ENCODE measurements at places on chromosomes 1 and 21.

GRCh38 chr1:170685166-170685565 lies 21.2 kb downstream of the PRRX1 start:
- DNase-seq: no peak

DNA sequence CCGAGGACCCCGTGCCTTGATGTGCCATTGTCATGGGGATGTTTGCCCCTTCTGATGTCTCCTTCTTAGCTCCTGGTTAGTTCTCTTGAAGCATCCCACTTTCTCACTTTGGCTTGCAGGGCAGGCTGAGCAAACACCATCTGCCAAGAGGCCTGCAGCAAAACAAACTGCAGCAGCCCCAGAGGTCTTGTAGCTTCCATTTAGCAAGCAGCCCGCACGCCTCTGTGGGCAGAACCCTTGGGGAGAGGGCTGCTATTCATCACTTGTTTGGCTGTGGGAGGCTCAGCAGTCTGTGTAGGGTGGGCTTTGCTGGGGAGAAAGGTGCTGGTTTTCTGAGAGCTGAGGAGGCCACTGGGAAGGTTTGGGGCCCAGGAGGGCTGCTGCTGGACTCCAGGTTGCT lies 56.7 kb downstream of the KCNC4 start:
- DNase-seq: no peak

DNA sequence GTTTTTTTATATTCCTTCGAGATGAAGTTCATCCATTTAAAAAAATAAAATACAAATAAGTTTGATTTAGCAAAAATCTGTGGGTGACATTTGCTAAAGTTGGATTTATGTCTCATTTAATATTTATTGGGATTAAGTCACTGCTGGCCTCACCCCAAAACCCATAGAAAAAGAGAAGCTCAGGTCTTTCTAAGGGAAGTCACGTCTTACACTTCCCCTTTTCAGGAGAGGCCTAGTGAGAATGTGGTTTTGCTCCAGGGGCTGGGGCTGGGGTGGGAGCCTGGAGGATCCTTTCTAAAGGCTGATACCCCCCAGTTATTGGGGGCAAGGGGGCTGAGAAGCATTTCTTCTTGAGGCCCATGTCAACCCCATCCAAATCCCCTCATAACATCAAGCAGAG lies 300.3 kb downstream of the DSCAM start:
- no peak for DNase-seq

DNA sequence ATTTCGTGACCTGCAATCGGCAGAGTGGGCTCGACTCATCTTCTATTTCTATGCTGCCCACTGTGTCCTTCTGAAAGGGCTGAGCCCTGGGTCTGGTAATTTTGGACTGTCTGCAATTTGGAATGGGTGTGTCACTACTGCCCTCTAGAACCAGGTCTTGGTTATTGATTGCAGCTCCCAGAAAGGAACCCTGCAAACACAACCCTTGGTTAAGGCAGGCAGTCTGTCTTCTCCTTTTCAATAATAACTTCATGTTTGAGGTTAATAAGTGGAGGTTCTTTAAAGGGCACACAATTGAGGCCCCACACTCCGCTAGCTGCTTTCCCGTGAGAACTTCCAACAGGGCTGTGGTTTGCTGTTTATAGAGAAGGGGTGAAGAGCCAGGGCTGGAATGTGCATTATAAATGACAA lies 79.9 kb upstream of the LYST start:
- no peak for DNase-seq

GRCh38 chr1:154760469-154760933 lies 109.6 kb downstream of the KCNN3 start:
- peak; percentile 82 for DNase-seq

DNA sequence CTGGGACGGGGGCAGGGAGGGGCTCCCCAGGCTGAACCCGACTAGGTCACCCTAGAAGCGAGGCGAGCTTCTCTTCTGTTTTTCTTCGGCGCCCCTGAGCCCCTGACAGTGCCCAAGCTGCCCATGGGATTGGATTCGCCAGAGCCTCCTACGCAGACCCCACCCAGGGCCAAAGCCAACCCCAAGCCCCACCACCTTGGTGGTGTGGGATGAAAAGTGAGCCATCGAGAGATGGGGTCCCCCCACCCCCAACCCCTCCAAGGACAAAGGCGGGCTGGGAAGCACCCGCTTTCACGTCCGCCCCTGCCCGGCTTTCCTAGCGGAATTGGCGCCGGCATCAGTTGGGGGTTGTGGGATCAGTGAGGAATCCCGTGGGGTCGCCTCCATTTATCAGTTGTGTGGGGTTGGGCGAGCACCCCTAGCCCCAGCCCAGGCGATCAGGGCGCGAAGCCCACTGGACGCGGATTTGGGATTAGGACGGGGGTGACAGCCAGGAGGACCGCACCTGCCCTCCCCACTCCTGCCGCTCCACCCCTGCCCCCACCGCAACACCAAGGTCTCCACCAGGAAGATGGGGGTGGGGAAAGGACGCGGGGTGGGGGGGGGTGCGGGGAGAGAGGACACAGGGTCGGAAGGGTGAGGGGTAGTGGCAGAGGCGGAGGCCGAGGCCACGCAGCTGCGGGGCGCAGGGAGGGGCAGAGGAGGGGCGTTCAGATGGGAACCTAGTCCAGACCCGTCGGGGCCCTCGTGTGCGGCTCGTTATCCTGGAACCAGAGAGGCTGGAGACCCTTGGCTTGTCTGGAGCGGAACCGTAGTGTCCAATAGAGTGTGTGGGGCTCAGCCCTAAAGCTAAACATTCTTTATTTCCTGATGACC lies 4.4 kb downstream of the TSPEAR start:
- no peak for DNase-seq

- DNase-seq: no peak
These were observed 78.3 kb upstream of the BCL9 start for GRCh38 chr1:147463022-147463421.

GRCh38 chr1:161864577-161864976 lies 98.5 kb downstream of the ATF6 start:
- DNase-seq: no peak

DNA sequence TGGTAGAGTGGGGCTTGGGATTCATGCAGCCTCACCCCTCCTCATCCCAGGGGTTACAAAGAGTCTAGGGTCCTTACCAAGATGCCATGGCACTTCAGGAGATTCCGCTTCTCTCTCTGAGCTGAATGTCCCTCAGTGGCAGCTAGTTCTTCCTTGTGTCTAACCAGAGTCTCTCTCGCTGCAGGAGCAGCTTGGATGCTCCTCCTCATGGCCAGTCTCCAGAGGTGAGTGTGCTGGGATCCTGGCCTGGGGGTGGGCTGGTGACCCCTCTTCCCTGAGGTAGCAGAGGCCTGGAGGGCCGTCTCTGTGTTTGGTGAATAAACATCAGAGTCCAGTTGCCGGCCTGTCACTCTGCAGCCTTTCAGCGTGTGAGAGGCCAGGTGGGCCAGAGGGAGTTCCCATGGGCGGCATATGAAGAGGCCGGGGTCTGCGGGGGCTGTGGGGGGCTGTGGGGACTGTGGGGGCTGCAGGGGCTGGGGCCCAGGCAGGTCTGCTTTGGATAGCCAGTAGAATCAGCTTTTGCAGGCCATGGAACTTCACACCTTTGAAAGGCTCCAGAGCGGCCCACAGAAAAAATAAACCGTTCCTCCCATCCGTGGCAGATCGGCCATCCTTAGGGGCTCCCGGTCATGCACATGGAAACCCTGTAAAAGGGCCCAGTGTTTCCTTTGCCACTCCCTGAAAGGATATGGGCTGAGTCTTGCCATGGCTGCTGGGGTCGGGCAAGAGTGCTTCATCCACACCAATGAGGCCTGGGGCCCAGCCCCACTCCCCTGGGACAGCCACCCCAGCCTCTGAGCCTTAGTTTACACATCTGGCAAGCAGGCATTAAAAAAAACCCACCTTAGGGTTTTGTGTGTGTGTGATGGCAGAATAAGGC lies 256.4 kb downstream of the FOXD2 start:
- DNase-seq: no peak

GRCh38 chr1:114077188-114077587 lies 76.5 kb downstream of the SYT6 start:
- DNase-seq: no peak

- no peak for DNase-seq
These were observed 28.5 kb upstream of the RLF start for GRCh38 chr1:40132383-40133311.

DNA sequence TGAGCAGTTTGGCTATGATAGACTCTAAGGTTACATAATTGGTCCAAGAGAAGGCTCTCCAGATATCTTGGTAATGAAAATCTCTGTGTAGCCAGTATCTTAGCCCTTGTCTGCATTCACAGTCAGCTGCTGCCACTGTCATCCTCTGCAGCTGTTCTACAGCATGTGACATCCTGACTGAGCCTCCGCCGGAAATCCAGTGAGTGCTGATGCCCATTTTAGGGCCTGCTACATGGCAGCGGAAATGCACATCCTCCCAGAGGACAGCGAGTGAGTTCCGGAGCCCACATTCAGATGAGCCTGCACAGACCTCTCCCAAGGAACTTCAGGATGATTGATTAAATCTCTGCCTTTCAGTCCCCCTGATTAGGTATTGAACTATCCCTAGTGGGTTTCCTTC lies 237.1 kb downstream of the HHIPL2 start:
- no peak for DNase-seq

- DNase-seq: no peak
These were observed 13.5 kb upstream of the TEKT2 start for GRCh38 chr1:36070349-36070748.

GRCh38 chr1:46798810-46799209 lies at the start of gene CYP4B1:
TSS of gene CYP4B1 (plus strand) at chr1:46799046. CDS start at chr1:46799082, 36 bp downstream.
- no peak for DNase-seq

- DNase-seq: no peak
These were observed 18.5 kb upstream of the ZNF648 start for GRCh38 chr1:182080040-182080439.

DNA sequence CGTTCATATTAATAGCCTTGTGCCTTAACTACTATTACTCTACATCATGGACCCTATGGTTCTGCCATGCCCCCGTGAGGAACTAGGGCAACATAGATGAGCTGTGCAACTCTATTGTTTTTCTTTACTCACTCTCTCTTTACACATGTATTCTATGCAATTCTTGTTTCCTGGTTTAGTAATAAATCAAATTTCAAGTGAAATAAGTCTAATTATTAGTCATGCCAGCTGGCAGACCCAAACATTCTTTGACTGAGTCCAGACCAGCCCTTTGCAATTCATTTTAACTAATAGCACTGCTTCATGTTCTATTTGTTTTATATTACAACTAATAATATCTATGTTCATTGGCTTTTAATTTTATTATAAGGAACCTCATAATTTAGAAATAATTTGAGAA lies 789.3 kb upstream of the ADAMTS5 start:
- no peak for DNase-seq

GRCh38 chr1:237013608-237014007 lies 9.4 kb upstream of the MT1HL1 start:
- no peak for DNase-seq

DNA sequence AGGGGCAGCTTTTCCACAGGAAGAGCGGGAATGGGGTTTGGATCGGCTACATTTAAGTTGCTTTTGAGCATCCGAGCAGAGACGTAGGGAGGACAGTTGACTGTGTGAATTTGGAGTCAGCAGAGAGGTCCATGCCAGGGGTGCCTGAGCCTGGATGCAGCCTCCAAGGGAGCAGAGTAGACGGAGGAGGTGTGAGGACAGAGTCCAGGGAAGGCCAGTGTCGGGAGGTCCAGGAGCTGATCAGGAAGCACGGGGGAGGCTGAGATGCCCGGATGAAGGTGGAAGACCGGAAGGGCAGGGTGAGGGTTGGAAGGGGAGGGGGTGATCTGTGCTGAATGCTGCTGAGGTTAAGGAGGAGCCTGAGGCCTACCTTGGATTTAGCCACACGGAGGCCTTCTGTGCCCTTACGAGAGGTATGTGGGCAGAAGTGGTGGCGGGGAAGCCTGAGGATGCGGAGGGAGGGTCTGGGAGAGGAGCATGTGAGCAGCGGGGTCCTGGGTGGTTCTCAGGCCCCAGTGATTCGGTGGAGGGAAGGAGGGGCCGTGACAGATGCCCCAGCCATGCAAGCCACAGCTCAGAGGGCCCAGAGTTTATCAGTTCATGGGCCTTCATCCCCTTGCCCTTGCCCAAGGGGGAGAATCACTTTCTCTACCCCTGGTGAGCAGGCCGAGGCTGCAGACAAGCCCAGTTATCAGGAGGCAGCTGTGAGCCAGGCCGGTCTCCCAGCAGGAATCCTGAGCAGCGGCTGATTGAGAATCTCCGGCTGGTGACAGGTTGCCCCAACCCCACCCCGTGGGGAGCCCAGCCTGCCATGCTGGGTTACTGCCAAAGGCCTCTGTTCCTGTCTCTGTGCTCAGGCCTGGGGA lies 54.0 kb upstream of the ACTL8 start:
- DNase-seq: no peak

- DNase-seq: no peak
These were observed 740.1 kb downstream of the MATN1 start for GRCh38 chr1:29983321-29983720.

DNA sequence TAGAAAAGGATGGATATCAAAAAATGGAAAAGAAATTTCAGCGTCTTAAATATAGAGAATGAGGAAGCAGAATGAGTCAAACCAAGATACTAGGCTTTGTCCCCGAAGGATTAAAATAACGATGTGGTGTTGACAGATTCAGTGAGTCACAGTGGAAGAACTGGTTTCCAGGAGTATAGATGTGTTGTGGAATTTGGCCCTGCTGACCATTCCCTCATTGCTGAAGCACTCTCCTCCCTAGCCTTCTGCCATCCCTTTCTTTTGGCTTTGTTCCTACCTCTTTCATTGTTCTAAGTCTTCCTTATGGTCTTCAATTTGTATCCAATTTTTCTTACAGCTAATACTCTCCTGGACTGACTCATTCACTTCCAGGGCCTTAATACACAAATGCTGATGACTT lies 23.1 kb upstream of the USP25 start:
- DNase-seq: no peak

DNA sequence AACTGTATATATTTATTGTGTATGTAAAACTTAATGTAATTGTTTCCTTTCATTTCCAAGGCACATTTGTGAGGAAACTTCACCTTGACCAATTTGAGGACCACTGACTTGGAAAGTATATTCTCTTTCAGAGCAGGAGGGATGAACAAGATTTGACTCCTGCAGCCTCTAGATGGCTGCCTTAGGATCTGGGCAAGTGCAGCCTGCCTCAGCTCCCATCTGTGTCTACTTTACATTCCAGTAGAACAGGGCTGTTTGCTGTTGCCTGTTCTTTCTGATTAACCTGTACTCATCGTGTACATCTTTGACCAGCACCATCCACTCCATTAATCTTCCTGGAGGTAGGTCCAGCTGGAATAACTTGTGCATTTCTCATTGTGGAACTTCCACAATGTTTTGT lies 312.8 kb downstream of the HLX start:
- DNase-seq: no peak
